ENCODE measurements at places on chromosomes 11 and 22.
A peak's percentile ranks its signal among the peaks of the same experiment; 100 is the strongest.

DNA sequence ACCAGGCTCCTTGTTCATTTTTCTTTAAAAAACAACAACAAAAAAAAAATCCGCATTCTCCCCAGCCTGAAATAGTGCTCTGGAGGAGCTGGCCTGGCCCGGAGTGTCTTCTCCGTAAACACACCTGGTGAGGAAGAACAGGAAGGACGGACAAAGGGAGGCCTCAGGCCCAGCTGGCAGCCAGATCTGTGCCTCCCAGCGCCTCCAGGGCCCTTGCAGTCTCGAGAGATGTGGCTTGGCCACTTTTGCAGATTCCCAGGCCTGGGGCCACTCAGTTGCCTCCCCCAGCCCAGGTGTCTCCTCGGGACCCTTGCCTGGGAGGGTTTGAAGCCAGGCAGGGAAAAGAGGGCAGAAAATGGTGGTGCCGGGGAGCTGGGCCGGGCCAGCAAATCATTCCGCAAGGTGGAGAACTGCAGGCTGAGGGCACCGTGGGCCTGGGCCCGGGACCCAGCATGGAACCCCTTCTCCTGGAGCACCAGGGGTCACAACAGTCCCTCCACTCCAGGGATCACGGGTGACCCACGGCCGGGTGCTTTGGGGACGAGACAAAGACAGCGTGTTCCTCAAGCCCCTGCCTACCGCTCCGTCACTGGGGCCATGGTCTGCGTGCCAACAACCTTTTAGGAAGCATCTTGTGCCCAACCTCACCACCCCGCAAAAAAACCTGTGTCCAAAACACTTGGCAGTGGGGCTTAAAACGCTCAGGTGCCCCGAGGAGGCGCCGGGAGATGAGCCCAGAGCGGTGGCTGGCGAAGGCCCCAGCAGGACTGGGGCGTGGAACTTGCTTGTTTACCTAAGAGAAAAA, 67.1 kb upstream of the WNT7B start:
- DNase-seq, result peak; percentile 64

GRCh38 chr11:61639816-61640443, 40.3 kb upstream of the DAGLA start:
- DNase-seq, result no peak

DNA sequence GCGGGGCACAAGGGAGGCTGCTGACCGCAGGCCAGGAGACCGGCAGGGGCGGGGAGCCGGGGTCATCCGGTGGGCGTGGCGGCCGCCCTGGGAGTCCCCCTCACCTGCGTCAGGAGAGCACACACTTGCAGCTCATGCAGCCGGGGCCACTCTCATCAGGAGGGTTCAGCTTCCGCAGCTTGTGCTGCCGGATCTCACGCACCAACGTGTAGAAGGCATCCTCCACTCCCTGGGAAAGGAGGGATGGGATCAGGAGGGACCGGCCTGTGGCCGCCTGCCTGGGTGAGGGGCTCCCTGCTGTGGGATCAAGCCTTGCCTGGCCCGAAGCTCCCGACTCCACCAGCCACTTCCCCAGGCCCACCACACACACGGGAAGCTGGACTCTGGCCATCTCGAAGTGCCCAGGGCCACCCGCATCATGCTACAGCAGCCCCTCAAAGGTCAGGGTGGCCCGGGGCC, 2.8 kb downstream of the HRAS start:
- DNase-seq, result no peak

DNA sequence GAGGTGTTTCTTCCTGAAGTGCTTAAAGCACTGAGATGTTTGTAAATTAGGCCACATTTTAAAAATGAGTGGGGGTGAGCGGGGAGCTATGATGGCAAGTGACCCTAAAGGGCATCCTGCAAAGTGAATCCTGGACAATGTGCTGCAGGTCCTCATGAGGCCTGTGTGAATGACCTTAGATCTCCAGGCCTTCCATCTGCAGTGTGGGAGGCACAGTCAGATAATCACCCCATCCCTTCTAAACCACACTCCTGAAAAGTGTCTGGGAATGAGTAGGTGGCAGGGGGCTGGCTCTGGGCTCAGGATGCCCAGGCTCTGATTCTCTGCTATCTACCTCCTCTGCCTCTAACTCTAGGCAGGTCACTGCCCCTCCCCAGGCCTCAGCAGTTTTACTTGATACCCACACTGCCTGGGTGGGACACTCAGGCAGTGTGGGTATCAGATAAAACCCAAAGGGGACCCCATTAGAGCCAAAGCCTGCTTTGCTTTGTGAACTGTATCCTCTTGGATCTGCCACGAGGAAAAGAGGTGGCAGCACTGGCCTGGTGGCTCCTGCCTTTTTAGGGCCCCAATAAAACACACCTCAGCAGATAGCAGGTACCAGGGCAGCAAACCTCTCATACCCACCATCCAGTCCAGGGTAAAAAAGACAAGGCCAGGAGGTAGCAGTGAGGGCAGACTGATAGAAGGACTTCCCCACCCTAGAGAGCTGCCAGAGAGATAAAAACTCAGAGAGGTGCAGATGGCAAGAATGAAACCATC, 10.5 kb downstream of the STARD10 start:
- DNase-seq, result no peak

DNA sequence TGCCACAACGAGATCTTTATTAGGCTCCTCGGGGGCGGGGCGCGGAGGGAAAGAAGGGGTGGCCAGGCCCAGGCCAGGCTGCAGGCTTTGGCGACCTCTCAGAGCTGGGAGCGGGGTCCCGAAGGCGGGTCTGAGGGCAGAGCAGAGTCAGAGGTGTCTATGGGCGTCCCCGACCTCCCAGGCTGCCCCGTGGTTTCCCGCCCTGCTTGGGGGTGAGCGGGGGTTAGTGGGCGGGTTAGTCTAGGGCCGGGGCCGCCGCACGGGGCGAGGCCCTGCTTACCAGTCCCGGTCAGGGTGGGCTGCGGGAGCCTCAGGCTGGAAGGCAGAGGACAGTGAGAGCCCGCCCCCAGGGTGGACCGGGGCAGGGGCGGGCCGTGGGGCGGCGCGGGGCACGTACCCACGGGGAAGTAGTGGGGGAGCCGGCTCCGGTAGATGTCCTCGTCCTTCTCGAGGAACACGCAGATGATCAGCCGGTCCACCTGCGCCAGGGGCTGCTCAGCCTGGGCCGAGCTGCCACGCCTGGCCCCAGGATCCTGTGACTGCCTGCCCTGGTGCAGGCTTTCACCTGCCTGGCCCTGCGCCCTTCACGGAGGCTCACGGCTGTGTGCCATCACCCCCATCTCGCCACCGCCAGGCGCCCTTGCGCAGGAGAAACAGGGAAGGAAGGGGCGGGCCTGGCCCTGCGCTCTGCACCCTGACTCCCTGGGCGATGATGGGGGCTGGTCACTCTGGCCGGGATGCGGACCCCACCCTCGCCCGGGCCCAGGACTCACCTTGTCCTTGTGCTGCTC, 12.5 kb downstream of the OTUB1 start:
- no peak for DNase-seq

GRCh38 chr22:35456757-35457156, 56.8 kb downstream of the MCM5 start:
- no peak for DNase-seq

DNA sequence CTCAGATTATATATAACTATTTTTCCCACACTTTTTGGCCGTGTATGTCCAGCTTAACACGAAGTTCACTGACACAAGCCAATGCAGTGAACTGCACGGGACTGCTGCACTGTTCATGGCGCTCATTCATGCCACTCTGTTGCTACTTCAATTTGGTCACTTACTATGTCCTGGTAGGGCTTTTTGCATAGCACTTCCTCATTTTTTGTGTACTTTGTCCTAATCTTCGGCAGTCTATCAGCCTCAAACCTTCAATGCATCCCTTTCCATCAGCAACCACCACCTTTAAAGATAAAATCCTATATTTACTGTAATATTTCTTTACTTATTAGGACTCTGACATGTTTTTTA, 18.7 kb upstream of the ARHGAP32 start:
- no peak for DNase-seq

- DNase-seq, result peak; percentile 25
Measured at GRCh38 chr11:102911758-102912481, 37.1 kb upstream of the MMP12 start.

GRCh38 chr22:37430941-37431340, 3.7 kb upstream of the ELFN2 start:
- no peak for DNase-seq

DNA sequence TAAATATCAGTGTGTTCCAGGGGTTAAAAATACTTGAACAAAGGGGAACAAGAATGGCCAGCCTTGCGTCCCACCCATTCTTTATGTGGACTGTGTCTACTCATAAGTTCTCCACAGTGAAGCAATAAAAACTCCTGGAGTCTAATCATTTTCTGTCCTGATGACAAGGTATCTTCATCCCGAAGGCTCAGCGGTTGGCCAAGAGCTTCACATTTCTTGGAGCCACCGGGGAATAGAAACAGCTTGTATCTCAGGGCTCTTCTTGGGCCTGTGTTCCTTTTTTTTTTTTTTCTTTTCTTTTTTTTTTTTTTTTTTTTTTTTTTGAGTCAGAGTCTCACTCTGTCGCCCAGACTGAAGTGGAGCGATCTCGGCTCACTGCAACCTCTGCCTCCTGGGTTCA, 36.8 kb upstream of the ADORA2A start:
- DNase-seq, result no peak
